ENCODE measurements at places on chromosomes 2 and 18. TPM values are rescaled to one million over a fixed set of nuclear protein-coding genes. Genes with fewer than 3 reads are reported as not detected.

NT5DC4 gene
- not detected for total RNA-seq

CHRNG gene
- not detected for total RNA-seq

OSBPL1A gene
- 0.53 TPM for total RNA-seq

UGT1A3 gene
- not detected for total RNA-seq

PROM2 gene
- total RNA-seq, result 0.18 TPM

TSPYL6 gene
- total RNA-seq, result not detected

DAW1 gene
- total RNA-seq, result not detected

DYNAP gene
- total RNA-seq, result not detected

LIMS3 gene
- 3.7 TPM for total RNA-seq

FSHR gene
- total RNA-seq, result not detected

SPATA3 gene
- total RNA-seq, result 0.35 TPM

DSG1 gene
- total RNA-seq, result not detected

COBLL1 gene
- total RNA-seq, result not detected

NRP2 gene
- 2.3 TPM for total RNA-seq

DSG2 gene
- 0.13 TPM for total RNA-seq

PRKRA gene
- total RNA-seq, result 35.4 TPM

ADAM23 gene
- 0.98 TPM for total RNA-seq

LRRC30 gene
- total RNA-seq, result not detected

FSIP2 gene
- total RNA-seq, result not detected
